Cortex of kidney (tissue), 1 donor: ENCODE measurements at places on chromosomes 3 and 15.

GRCh38 chr3:9980251-9980650 lies 6.4 kb downstream of the EMC3 start:
- no peak for DNase-seq

DNA sequence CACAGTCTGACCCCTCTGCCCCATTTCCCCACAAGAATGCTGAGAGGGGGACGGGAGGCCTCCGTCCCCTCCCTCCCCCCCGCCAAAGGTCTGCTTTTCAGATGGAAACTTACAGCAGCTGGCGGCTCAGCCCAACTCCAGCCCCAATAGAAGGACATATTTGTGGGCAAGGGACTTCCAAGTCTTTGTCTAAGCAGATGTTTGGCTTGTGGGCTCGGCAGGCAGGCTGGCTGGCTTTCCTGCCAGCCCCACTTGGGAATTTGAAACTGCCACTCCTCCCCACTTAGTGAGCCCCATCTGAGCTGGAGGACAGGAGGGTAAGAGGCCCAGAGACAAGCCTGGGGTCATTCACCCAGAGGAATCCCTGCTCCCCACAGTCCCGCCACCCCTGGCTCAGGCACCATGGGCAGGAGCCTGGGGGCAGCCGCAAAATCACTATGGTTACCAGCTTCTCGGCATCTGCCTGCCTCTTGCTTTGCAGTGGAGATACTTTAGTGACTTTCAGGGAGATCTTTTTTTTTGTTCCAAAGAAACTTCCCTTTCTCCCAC lies 53.6 kb downstream of the LMCD1 start:
- DNase-seq, result no peak

DNA sequence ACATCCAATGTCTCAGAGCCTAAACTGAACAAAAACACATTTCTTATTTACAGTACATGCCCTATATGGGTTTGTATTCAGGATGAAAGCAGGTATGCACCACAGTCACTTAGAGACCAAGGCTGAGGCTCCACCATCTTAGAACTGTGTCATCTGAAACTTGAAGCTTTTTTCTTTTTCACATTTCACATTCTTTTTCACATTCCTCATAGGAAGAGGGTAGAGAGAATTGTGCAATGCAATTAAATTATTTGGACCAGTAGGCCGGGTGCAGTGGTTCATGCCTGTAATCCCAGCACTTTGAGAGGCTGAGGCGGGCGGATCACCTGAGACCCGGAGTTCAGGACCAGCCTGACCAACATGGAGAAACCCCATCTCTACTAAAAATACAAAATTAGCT lies 591.0 kb downstream of the MECOM start:
- DNase-seq, result no peak

- no peak for DNase-seq
Measured at GRCh38 chr3:48405971-48406370, 23.9 kb downstream of the PLXNB1 start.

DNA sequence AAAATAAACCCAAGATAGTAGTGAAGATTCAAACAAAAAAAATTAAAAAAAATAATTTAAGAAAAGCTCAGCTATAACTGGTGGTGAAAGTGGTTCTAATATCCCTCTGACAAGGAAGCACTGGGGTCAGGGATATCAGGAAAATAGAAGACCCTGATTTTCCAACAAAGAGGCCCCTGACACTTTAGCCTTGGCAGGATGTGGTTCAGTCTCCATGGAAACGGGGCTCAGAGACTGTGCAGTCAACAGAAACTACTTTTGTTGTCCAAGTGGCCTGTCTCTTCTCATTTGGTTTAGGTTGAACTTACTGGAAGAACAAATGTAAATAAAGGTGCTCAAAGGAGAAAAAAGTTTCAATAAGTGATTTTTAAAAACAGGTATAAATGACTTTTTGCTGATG lies 27.2 kb downstream of the INTS14 start:
- DNase-seq, result no peak

DNA sequence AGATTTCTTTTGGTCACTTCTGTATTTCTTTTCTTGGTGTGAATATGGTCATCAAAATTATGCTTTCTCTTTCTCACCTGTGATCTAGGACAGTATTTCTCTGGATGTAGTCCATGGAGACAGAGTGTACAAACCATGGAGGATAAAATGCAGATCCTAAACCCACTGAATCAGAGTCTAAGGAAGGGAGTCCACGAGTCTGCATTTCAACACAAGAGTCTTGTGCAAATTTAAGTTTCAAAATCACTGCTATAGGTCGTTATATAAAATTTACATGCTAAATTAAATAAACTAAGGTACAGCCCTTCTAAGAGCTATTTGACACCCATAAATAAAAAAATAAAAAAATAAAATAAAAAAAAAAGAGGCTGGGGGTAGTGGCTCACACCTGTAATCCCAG lies 17.3 kb upstream of the UBE2E2 start:
- no peak for DNase-seq

GRCh38 chr15:56971571-56971970 lies 53.1 kb downstream of the TCF12 start:
- DNase-seq, result no peak

- DNase-seq, result no peak
Measured at GRCh38 chr3:45446706-45447105, 58.3 kb downstream of the LARS2 start.

DNA sequence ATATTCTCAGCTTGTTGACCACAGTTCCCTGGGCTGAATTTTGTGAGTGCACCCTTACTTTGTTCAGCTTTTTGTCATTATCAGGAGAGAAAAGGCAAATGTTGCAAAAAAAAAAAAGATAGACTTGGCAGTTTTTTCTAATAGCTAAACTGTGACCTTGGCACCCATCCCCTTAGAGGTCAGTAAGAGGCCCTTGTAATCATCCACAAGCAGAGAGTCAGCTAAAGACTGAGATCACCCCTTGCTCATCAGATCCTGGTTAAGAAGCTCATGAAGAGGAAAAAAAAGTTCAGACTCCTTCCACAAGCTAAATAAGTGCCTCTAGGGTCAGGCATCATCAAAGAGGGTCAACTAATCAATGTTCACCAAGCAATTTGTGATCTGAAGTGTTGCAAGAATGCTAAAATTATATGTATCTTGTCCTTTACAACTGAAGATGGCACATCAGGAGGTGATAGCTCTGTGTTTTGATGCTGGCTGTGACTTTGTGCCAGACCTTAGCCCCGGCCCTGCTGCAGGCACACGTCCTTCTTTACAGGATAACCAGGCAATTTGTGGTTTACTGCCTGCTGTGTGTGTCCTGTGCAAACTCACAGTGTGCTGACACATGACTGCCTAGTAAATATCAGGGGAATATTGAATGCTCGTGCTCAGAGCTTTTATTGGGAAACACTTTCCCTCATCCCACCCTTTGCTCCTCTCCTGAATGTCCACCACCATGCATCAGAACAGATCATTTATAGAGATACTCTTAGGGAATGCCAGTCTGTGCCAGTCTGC lies 262.9 kb downstream of the IL5RA start:
- no peak for DNase-seq

DNA sequence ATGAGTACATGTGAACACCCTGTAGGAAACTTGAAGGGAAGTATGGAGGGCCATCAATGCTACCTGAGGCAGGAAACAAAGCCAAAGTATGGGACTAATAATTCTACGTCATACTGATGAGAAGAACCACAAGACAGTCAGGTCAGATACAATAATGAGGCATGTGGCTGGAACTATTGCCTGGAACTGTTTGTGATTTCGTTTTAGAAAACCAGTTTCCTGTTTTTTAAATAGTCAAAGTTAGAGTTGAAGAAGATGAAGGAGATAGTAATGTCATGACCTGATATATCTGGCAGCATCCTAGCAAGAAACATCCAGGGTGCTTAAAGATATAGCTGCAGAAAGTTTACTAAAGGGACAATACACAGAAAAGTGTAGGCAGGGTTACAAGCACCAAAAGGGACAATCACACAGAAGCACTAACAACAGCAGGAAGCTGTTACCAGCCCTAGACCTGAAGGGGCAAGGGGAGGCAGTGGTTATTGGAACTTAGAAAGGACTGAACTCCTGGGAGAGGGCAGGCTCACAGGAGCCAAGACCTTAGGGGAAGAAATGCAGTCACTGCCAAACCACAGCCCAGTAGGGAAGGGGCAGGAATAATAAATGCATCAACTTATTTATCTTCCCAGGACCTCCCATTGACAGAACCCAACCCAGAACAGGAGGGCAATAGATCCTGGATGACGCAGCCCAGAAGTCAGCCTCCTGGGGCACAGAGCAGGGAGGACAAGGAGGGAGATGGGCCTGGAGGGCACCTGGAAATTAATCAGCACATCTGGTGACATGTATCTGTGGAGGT lies 302.1 kb upstream of the STT3B start:
- no peak for DNase-seq

GRCh38 chr3:125416235-125416634 lies 41.1 kb upstream of the ZNF148 start:
- DNase-seq, result no peak

DNA sequence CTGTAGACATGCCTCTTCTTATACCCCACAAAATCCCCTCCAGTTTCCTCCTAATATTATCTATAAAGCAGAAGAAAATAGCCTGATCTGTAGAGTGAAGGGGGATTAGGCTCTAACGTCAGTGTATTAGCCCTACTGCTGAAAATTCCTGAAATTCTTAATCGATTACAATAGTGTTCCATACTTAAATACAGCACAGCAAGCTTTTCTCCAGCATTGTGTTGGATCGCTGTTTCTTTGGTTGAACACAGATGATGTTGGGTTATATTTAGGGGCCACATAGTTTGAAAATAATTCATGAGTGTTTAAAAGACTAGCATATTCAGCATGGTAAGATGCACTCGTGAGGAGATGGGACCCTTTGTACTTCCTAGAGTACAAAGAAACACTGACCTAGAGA lies 52.5 kb downstream of the PIAS1 start:
- no peak for DNase-seq

GRCh38 chr3:188491276-188491687 lies 337.3 kb downstream of the LPP start:
- DNase-seq, result no peak

GRCh38 chr15:67504796-67505195 lies 16.1 kb upstream of the C15orf61 start:
- no peak for DNase-seq

DNA sequence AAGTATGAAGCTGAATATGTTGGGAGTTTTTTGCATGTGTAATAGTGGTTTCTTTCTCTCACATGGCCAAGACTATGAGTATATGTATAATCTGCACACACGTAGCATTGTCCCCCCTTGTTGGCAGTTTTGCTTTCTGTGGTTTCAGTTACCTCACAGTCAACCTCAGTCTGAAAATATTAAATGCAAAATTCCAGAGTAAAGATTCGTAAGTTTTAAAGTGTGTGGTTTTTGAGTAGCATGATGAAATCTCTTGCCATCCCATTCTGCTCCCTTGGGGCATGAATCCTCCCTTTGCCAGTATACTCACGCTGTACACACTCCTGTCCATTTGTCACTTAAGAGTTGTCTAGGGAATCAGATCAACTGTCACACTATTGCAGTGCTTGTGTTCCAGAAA lies 742.0 kb upstream of the CCDC54 start:
- DNase-seq, result no peak

- DNase-seq, result no peak
Measured at GRCh38 chr15:29111705-29112281, 157.8 kb downstream of the NSMCE3 start.

- DNase-seq, result no peak
Measured at GRCh38 chr15:88142121-88142520, 114.4 kb downstream of the NTRK3 start.

DNA sequence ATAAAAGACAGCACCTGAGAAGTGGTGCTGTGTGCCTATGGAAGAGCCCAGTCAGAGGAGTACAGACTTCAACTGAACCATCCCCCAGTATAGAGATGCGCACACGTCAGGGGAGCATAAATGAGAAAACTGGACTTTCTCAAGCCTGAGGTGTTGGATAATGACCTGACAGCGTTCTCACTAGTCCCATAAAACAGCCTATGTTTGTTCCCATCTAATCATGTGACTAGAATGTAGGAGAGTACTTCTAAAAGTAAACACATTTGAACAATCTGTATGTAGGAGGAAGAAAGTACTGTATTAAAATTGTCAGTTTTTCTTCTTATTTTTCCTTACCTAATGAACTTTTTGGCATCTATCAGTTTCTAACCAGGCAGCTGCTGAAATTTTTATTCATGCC lies 498.9 kb downstream of the CNTN4 start:
- DNase-seq, result no peak

GRCh38 chr3:196775938-196776337 lies 36.3 kb downstream of the PAK2 start:
- DNase-seq, result no peak
